Left cardiac atrium (tissue), 4 donors: ENCODE measurements at places on chromosomes 1 and 21. TPM values are rescaled to one million over a fixed set of nuclear protein-coding genes. Genes with fewer than 3 reads are reported as not detected.

The GART gene
- 30.6 TPM for total RNA-seq

The TMEM234 gene
- total RNA-seq: 9.9 TPM

The UBIAD1 gene
- total RNA-seq: 13.7 TPM

The PLK3 gene
- total RNA-seq: 16.1 TPM

The RGS13 gene
- total RNA-seq: 0.32 TPM

The AMY1B gene
- not detected for total RNA-seq

The BRINP2 gene
- total RNA-seq: 1.4 TPM
